ENCODE measurements at places on chromosomes 6 and 20.

DNA sequence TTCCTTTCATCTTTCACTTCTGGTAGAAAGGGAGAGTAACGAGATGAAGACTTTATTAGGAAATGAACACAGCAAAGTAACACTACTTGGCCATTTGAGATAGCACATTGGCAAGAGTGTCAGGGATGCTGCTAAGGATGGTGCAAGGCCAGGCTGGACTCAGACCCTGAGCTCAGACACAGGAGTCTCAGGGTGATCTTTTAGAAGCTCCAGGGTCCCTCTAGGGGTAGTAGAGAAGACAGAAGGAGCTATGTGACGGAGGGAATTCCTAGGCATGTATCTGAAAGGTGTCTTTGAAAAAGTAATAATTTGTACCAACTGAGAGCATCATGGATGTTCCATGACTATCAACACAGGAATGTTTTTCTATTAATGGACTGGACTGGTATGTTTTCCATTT is 436.5 kb downstream of the DHX35 start:
- no peaks in the 10 kb centered on the region for H3K27me3 ChIP-seq
- no peak overlapping the region for H3K27ac ChIP-seq
- DNase-seq = no peak
- H3K4me1 ChIP-seq = no peaks in the 10 kb centered on the region

GRCh38 chr6:111711476-111711875 is 105.8 kb upstream of the TRAF3IP2 start:
- no peak overlapping the region for H3K4me3 ChIP-seq
- H3K36me3 ChIP-seq = peaks cover 26% of the 10 kb centered on the region
- H3K27ac ChIP-seq = peak overlapping the region; percentile 33
- H3K27me3 ChIP-seq = no peaks in the 10 kb centered on the region

GRCh38 chr6:46453216-46453615 is 38.0 kb downstream of the RCAN2 start:
- H3K27ac ChIP-seq = no peak overlapping the region
- H3K36me3 ChIP-seq = no peaks in the 10 kb centered on the region
- H3K4me1 ChIP-seq = no peaks in the 10 kb centered on the region
- no peak overlapping the region for H3K4me3 ChIP-seq
- no peak for DNase-seq

GRCh38 chr6:1591926-1592325 is 17.8 kb upstream of the FOXC1 start:
- no peak overlapping the region for H3K4me3 ChIP-seq
- no peaks in the 10 kb centered on the region for H3K36me3 ChIP-seq
- H3K4me1 ChIP-seq = no peaks in the 10 kb centered on the region
- no peak overlapping the region for H3K27ac ChIP-seq
- no peak for DNase-seq

GRCh38 chr6:151196555-151196954 is 43.2 kb upstream of the AKAP12 start:
- H3K4me3 ChIP-seq = no peak overlapping the region
- DNase-seq = no peak
- no peak overlapping the region for H3K27ac ChIP-seq

- H3K36me3 ChIP-seq = no peaks in the 10 kb centered on the region
- no peak overlapping the region for H3K27ac ChIP-seq
- H3K4me1 ChIP-seq = no peaks in the 10 kb centered on the region
- no peaks in the 10 kb centered on the region for H3K27me3 ChIP-seq
- no peak overlapping the region for H3K4me3 ChIP-seq
Measured at GRCh38 chr6:106149472-106150069, 63.4 kb downstream of the PRDM1 start.

GRCh38 chr6:92380803-92381601 is 1038.4 kb downstream of the EPHA7 start:
- no peaks in the 10 kb centered on the region for H3K36me3 ChIP-seq

DNA sequence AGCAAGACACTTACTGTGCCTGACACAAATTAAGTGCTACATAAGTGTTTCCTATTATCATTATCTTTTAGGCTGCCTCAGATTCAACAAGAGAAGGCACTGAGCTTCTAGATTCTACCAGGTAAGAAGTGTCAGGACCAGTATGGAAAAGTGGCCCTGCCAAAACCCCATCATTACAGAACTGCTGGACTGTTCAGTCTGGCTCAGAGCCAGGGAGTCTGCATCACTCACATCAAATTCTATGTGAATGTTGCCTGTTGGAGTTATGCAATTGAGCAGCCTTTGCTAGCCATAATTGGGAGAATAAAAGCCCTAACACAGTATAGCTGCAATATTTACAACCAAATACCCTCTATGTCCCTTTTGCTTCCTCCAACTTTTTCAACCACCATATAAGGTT is 70.9 kb downstream of the ATG5 start:
- H3K36me3 ChIP-seq = no peaks in the 10 kb centered on the region
- DNase-seq = no peak
- no peak overlapping the region for H3K27ac ChIP-seq
- H3K4me1 ChIP-seq = no peaks in the 10 kb centered on the region
- H3K4me3 ChIP-seq = no peak overlapping the region
- no peaks in the 10 kb centered on the region for H3K27me3 ChIP-seq

GRCh38 chr6:149711711-149712110 is 6.2 kb downstream of the LATS1 start:
- no peak overlapping the region for H3K27ac ChIP-seq
- no peaks in the 10 kb centered on the region for H3K36me3 ChIP-seq
- no peaks in the 10 kb centered on the region for H3K27me3 ChIP-seq
- H3K4me1 ChIP-seq = peaks cover 66% of the 10 kb centered on the region
- H3K4me3 ChIP-seq = no peak overlapping the region

DNA sequence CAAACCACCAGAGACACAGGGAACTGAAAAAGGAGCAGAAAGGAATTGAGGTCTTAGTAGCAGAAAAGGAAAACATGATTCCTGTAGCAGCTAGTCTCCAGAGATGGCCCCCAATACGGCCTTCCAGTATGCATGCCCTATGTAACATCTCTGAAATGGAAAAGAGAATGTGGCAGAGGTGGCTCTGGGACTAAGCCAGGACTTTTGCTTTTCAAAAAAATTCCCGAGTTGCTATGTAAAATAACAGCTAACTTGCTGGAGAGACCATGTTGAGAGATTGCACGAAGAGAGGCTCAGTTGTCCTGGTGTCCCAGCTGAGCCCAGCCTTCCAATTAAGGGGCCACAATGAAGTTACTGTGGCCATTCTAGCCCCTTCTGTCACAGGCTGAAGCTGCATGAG is 27.7 kb downstream of the IL20RA start:
- H3K27ac ChIP-seq = no peak overlapping the region
- no peaks in the 10 kb centered on the region for H3K4me1 ChIP-seq
- no peak for DNase-seq
- H3K4me3 ChIP-seq = no peak overlapping the region

- H3K36me3 ChIP-seq = no peaks in the 10 kb centered on the region
- H3K27ac ChIP-seq = no peak overlapping the region
- no peak overlapping the region for H3K4me3 ChIP-seq
- no peaks in the 10 kb centered on the region for H3K27me3 ChIP-seq
- DNase-seq = no peak
Measured at GRCh38 chr6:146984251-146984924, 219.8 kb upstream of the STXBP5 start.

GRCh38 chr20:33373735-33374605 is 27.3 kb downstream of the CDK5RAP1 start:
- H3K36me3 ChIP-seq = peaks cover 90% of the 10 kb centered on the region
- no peak overlapping the region for H3K4me3 ChIP-seq
- DNase-seq = no peak

- no peaks in the 10 kb centered on the region for H3K27me3 ChIP-seq
- no peaks in the 10 kb centered on the region for H3K36me3 ChIP-seq
- H3K4me3 ChIP-seq = no peak overlapping the region
- DNase-seq = no peak
- H3K4me1 ChIP-seq = no peaks in the 10 kb centered on the region
Measured at GRCh38 chr20:51848346-51848745, 46.0 kb upstream of the SALL4 start.

GRCh38 chr6:167711768-167712730 is 114.7 kb upstream of the AFDN start:
- peaks cover 11% of the 10 kb centered on the region for H3K4me1 ChIP-seq
- no peak for DNase-seq
- H3K27me3 ChIP-seq = peaks cover 8% of the 10 kb centered on the region
- H3K27ac ChIP-seq = no peak overlapping the region
- no peak overlapping the region for H3K4me3 ChIP-seq

DNA sequence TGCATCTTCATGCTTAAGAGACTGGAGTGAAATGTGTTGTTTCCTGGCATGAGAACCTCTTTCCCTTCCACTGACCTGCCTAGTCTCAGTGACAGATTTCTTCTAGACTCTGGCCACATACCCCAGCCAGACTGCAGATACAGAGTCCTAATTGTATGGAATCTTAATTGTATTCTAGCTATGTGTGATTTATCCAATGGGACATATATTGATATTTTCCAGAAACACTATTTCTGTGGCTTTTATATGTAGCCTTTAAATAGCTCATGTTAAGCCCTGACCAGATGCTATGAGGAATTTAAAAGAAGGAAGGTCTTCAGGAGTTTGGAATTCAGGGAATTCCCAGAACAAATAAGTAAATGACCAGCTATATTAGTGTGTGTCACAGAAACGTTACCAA is 99.0 kb downstream of the FIG4 start:
- H3K4me1 ChIP-seq = peaks cover 12% of the 10 kb centered on the region
- no peak overlapping the region for H3K4me3 ChIP-seq
- H3K27ac ChIP-seq = no peak overlapping the region
- H3K27me3 ChIP-seq = no peaks in the 10 kb centered on the region
- peaks cover 33% of the 10 kb centered on the region for H3K36me3 ChIP-seq
- no peak for DNase-seq

- no peaks in the 10 kb centered on the region for H3K36me3 ChIP-seq
- peak overlapping the region; percentile 32 for H3K27ac ChIP-seq
- no peaks in the 10 kb centered on the region for H3K27me3 ChIP-seq
- H3K4me1 ChIP-seq = peaks cover 63% of the 10 kb centered on the region
- no peak for DNase-seq
Measured at GRCh38 chr6:108598305-108598863, 37.7 kb downstream of the FOXO3 start.

All from lower lobe of right lung (tissue), 2 donors.